ENCODE measurements at places on chromosomes 7 and 10.
A peak's percentile ranks its signal among the peaks of the same experiment; 100 is the strongest.

DNA sequence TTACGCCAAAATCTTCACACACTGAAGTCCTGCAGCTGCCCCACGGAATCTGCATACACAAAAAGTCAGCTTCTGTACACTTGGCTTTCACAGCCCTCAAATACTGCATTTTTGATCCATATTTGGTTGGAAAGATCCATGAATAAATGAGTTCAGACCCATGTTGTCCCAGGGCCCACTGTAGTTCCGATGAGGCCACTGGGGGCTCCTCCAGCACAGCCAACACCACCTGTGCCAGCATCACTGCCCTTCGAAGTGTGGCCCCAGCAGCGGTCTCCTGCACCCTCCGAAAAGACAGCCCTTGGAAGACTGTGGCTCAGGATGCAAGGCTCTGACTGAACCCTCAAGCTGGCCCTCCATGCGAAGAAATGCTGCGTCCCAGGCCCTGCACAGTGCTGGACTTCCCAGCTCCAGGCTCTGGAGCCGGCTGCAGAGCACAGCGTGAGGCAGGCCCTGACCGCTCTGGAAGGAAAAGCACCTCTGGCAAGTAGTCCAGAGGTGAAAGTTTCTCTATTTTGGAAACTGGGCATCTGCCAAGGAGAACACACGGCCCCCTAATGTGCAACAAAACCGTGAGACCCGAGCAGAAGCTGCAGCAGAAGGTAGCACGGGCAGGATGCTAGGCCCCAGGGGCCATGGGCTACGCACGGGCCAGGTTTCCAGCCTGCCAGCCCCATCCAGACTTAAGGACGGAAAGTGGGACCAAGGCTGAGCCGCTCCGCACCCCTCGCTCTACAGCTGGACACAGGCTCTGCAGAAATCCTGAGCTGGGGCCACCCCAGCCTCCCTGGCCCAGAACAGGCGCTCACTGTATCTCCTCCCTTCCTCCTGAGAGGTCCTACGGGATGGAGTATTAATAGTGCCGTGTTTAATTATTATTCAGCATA, 62.6 kb downstream of the PTPRN2 start:
- no peak for DNase-seq

- DNase-seq, result no peak
These were observed 95.7 kb downstream of the SLIT1 start for GRCh38 chr10:97090035-97090434.

DNA sequence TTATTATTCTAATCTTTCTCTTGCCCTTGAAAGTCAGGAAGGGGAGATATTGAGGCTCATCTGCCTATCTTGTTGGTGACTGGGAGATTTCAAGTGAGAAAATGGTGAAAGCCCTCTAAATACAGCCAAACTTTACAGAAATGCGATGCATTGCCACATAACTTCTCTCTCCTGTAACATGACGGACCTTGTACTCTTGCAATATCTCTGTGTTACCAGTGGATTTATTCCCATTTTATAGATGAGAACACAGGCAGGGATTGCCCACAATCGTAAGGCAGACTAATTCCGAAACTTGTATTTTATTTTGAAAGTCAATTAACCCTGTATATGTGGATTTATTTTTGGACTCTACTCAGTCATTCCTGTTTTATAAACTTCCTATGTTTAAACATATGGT, 57.3 kb upstream of the MPP7 start:
- no peak for DNase-seq

DNA sequence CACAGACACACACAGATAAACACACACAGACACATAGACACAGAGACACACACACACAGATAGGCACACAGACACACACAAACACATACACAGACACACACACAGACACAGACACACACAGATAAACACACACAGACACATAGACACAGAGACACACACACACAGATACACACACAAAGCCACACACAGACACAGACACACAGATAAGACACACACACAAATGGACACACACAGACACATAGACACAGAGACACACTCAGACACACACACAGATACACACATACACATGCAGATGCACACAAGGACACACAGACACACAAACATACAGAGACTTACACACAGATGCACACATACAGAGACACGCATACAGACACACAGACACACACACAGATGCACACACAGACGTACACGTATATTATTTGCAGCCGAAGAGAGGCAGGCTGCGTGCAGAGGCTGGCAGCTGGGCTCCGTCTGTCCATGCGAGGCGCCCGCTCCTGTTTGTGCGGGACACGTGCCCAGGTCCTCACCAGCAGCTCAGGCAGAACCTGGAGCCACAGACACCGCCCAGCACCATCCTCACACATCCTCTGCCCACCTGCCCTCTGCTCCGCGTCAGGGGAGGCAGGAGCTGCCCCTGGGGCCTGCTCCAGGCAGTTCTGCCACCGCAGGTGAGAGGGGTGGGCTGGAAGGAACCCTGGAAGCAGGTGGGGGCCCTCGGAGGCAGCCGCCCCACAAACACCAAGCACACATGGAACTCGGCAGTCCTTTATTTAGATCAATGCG, 1.2 kb downstream of the CALML5 start:
- DNase-seq, result no peak

DNA sequence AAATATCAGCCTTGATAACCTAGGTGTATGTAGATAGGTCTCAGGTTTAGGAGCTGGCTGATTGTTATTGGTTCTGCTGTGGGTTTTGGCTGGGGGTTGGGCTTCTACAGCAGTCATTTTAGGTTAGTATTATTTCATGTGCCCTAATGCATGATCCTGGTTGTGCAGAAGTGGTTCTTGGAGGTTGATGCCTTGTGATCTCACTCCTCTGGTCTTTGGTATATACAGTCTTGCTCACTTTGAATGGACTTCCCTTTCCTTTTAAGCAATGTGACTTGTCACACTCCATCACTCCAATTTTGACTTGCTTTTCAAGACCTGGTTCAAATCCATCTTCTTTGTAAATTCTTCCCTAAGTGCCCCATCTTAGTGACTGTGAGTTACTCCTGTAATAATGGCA, 188.9 kb downstream of the LRMDA start:
- peak; percentile 37 for DNase-seq

DNA sequence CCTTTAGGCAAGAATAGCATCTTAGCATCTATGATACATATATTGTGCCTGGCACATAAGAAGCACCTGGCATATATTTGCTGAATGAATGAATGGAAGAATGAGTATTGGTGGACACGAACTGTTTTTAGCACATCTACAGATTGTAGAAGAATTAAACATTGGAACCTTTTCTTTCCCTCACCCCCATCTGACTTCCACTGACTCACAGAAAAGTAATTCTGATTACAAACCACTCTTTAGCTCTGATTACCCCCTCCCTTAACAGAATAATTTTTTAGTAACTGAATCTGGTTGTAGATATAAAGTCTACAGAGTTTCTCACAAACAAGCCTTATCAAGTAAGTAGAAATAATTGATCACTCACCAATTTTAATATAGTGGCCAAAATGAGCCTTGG, 31.9 kb downstream of the SLC26A4 start:
- DNase-seq, result no peak

DNA sequence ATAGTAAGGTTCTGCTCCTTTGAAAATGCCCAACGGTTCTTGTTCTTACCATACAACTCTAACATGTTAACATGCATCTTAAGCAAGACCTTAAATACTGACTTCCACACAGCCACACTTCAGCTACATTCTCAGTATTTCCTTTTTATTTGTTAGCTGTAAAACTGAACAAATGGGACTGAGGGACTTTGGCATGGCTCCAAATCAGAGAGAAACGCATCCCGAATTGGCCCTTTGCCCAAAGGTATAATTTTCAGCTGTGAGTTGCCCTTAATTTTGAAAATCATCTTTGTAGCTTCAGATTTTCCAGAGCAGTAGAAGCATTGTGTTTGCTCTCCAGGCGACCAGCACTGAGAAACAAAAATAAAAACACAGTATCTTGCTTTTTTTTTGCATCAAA, 56.4 kb downstream of the NEUROD6 start:
- DNase-seq, result no peak

GRCh38 chr7:3033581-3033980, 10.1 kb downstream of the CARD11 start:
- DNase-seq, result peak; percentile 52

DNA sequence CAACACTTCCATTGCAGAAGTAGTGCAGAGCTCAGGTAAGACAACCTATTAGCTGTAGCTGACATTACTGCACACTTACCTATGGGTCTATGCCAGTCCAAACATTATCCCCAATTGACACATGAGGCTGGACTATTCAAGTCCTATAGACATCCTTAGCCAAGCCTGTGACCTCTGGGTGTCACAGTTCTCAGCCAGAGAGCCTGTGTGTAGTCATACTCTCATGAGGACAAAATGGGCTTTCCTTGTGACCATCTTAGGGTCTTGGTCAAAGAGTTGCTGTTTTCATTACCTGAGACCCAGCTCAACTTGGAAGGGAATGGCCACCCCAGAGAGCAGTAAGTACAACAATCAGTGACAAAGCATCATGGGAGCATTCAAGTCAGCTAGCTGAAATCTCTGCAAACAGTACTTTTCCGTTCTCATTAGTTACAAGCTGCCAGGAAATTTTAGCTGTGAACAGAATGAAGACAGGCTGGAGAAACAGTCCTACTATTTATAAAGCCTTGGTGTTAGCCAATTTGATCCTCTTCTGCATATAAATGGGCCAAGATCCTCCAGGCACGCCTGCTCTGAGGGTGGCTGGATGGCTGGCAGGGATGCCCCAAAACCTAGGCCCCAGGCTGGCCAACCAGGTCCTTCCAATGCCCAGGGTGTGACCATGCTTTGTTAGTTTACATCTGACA, 44.3 kb downstream of the NUDCD3 start:
- DNase-seq, result no peak
